ENCODE measurements at places on chromosomes 12 and 14.

DNA sequence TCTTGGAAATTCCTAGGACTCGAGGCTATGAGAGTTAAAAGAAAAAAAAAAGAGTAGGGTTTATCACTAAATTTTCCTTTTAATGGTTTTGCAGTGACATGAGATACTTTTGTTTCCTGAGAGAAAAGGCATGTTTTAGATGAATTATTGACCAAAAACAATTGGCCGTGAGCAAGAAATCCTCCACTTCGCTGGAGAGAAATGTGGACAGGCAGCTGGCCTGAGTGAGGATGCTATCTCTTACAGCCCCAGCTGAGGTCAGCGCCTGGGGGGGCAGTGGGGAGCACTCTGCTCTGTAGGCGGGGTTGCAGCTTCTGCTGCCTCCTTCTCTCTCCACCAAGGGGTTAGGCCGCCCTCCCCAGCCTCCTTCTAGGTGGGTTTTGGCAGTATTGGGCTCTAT lies 54.7 kb downstream of the PRIMA1 start:
- H3K27ac ChIP-seq: no peak overlapping the region
- DNase-seq: no peak
- H3K27me3 ChIP-seq: peaks cover 5% of the 10 kb centered on the region
- H3K36me3 ChIP-seq: no peaks in the 10 kb centered on the region

DNA sequence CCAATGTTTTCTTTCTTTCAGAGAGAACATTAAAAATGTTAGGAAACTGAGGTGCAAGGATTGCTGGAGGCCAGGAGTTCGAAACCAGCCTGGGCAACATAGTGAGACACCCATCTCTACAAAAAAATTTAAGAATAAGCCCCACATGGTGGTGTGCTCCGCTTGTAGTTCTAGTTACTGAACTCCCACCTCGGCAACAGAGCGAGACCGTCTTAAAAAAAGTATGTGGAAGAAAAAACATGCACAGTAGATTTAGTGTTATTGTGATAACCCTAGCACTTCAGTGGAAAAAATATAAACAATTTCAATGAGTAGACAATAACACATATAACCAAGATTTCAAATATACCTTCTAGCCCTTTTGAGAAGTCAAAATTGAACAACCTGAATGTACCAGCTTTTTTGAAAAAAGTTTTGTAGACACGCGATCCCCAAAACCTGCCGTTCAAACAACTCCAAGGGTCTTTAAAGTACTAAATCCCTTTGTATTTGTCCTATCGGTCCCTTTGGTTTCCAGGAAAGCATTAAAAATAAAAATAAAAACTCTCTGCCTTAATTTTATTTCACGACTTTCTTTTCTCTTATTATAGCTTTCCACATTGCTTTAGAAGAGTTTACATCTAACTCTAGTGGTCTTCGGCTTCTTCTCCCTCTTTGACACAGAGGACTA lies 1.0 kb upstream of the ANO6 start:
- peak overlapping the region; percentile 89 for H3K4me3 ChIP-seq
- DNase-seq: peak; percentile 33
- H3K36me3 ChIP-seq: no peaks in the 10 kb centered on the region

DNA sequence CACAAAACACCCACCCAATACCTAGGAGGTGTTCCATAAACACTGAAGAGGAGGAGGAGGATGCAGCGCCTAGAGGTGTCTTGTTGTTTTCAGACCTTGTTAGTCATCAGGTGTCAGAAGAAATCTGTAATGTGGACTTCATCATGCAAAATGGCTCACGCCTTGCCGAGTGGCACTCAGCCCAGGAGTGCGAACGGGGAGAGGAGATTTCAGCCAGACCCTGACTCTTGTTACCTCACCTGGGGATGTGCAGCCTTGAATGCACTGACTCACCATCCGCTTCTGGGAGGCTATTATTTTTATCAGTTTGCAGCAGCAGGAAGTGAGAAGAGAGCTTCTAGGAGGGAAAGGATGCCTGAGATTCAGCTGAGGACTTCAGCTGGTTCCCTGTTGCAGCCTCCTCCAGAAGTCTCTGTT lies 48.2 kb upstream of the PLXNC1 start:
- peaks cover 30% of the 10 kb centered on the region for H3K4me1 ChIP-seq
- peak overlapping the region; percentile 76 for H3K4me3 ChIP-seq
- peaks cover 5% of the 10 kb centered on the region for H3K27me3 ChIP-seq
- peak; percentile 75 for DNase-seq
- no peaks in the 10 kb centered on the region for H3K36me3 ChIP-seq

DNA sequence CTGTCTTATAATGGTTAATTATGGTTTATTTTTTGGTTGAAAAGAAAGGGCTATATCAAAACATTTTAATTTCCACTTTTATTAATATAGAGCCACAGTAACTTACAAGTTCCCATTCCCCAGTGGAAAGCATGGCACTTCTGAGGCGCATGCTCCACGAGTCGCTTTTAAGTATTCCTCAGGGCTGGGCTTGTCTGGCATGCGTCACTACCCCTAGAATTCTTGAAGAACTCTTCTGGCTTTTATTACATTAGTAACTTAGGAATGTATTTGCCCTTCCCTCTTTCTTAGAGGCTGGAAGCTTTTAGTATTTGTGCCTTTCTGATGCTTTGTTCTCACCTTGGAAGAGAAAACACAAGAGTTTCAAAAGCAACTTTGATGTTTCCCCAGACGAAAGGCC lies 81.1 kb downstream of the ESR2 start:
- no peaks in the 10 kb centered on the region for H3K4me1 ChIP-seq
- no peak overlapping the region for H3K27ac ChIP-seq
- no peaks in the 10 kb centered on the region for H3K27me3 ChIP-seq
- no peak overlapping the region for H3K4me3 ChIP-seq

GRCh38 chr14:21081521-21082142 lies 11.5 kb downstream of the ARHGEF40 start:
- no peak overlapping the region for H3K4me3 ChIP-seq
- peaks cover 6% of the 10 kb centered on the region for H3K4me1 ChIP-seq
- H3K36me3 ChIP-seq: no peaks in the 10 kb centered on the region
- no peak for DNase-seq
- no peak overlapping the region for H3K27ac ChIP-seq

DNA sequence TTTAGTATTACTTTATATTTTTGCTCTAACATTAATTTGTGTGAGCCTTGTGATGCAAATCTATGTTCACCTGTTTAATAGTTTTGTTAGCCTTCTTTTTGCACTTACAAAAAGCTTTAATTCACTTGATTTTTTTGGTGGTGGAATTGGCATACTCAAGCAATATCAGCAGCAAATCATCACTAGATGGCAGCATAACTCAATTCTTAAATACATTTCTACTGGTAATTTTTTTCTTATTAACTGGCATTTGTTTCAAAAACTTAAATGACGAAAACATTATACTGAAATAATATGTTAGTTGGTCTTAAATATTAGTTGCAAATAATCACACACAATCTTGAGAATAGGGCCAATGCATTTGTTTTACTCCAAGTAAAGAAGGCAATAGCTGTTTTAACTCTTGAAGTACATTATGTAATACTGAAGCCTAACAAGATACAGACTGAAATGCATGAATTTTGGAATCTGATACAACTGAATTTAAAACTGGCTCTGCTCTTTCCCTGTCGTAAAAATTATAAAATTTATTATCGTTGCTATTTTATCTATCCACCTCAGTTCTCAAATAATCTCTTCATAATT lies 151.5 kb downstream of the ATXN7L3B start:
- DNase-seq: no peak
- no peaks in the 10 kb centered on the region for H3K36me3 ChIP-seq
- H3K4me1 ChIP-seq: no peaks in the 10 kb centered on the region
- H3K27ac ChIP-seq: no peak overlapping the region

DNA sequence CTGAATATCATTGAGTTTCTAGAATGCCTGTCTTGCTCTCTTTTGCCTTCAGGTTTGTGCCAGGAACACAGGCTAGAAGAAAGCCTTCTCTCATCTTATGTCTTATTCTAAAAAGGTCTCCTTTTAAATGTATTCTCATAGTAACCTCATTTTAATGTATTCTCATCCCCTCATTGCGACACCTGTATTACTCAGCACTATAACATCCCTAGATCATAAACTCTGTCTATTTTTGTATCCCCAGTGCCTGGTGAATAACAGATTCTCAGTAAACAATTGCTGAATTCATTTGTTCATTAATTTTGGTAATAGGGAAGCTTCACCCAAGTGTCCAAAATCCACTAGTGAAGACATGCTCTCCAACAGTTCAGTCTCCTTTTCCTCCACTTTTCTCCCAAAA lies 8.8 kb upstream of the LRRK2 start:
- no peak for DNase-seq
- H3K27me3 ChIP-seq: no peaks in the 10 kb centered on the region
- no peak overlapping the region for H3K4me3 ChIP-seq
- H3K4me1 ChIP-seq: no peaks in the 10 kb centered on the region

DNA sequence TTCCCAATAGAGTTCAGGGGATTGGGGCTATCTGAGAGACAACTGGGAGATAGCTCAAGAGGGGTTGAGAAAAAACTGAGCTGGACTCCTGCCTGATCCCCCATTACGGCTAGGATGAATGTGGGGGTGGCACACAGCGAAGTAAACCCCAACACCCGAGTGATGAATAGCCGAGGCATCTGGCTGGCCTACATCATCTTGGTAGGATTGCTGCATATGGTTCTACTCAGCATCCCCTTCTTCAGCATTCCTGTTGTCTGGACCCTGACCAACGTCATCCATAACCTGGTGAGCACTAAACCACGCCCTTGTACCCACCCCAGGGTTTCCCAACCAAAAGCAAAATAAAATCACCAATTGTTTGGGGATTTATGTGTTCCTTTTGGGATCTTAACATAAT lies 1.0 kb downstream of the ORMDL2 start:
- H3K36me3 ChIP-seq: peaks cover 42% of the 10 kb centered on the region
- DNase-seq: no peak
- no peaks in the 10 kb centered on the region for H3K27me3 ChIP-seq
- peaks cover 52% of the 10 kb centered on the region for H3K4me1 ChIP-seq

GRCh38 chr14:80658155-80658554 lies 283.4 kb downstream of the CEP128 start:
- peaks cover 7% of the 10 kb centered on the region for H3K36me3 ChIP-seq
- no peak for DNase-seq
- H3K27ac ChIP-seq: no peak overlapping the region
- no peaks in the 10 kb centered on the region for H3K4me1 ChIP-seq

- H3K4me1 ChIP-seq: peaks cover 37% of the 10 kb centered on the region
- H3K4me3 ChIP-seq: no peak overlapping the region
- no peaks in the 10 kb centered on the region for H3K27me3 ChIP-seq
These were observed 58.0 kb downstream of the SYNE3 start for GRCh38 chr14:95458459-95458858.

GRCh38 chr12:102548543-102548942 lies 68.2 kb upstream of the IGF1 start:
- H3K4me1 ChIP-seq: no peaks in the 10 kb centered on the region
- H3K36me3 ChIP-seq: no peaks in the 10 kb centered on the region
- no peak for DNase-seq
- H3K4me3 ChIP-seq: no peak overlapping the region
- H3K27me3 ChIP-seq: peaks cover 2% of the 10 kb centered on the region

DNA sequence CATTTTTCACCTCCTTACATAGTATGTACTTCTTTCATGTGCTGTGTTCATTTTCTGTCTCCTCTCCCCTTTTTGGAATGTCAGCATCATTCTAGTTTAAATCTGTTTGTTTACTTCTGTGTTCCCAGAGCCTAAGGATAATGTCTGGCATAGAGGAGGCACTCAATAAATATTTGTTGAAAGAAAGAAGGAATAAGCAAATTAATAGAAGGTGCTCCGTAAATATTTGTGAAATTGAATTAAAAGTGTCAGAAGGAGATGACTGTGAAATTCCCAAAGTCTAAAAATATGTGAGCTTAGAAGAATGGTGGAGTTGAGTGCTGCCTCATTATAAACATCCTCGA lies 3.3 kb upstream of the CDKN1B start:
- peaks cover 15% of the 10 kb centered on the region for H3K36me3 ChIP-seq
- no peaks in the 10 kb centered on the region for H3K27me3 ChIP-seq
- peaks cover 36% of the 10 kb centered on the region for H3K4me1 ChIP-seq
- no peak for DNase-seq
- peak overlapping the region; percentile 98 for H3K27ac ChIP-seq
- peak overlapping the region; percentile 93 for H3K4me3 ChIP-seq

GRCh38 chr14:89131004-89131750 lies 285.9 kb downstream of the FOXN3 start:
- no peaks in the 10 kb centered on the region for H3K4me1 ChIP-seq
- no peak for DNase-seq
- no peaks in the 10 kb centered on the region for H3K36me3 ChIP-seq
- H3K27me3 ChIP-seq: peaks cover 2% of the 10 kb centered on the region
- no peak overlapping the region for H3K27ac ChIP-seq

GRCh38 chr12:7090222-7090998 lies 1.8 kb downstream of the C1R start:
- H3K27me3 ChIP-seq: no peaks in the 10 kb centered on the region
- no peaks in the 10 kb centered on the region for H3K36me3 ChIP-seq
- peaks cover 6% of the 10 kb centered on the region for H3K4me1 ChIP-seq
- no peak overlapping the region for H3K4me3 ChIP-seq
- DNase-seq: no peak

GRCh38 chr14:88299865-88300530 lies 23.1 kb downstream of the KCNK10 start:
- H3K27me3 ChIP-seq: peaks cover 28% of the 10 kb centered on the region
- no peak overlapping the region for H3K4me3 ChIP-seq
- peaks cover 3% of the 10 kb centered on the region for H3K4me1 ChIP-seq
- DNase-seq: no peak
- no peak overlapping the region for H3K27ac ChIP-seq

DNA sequence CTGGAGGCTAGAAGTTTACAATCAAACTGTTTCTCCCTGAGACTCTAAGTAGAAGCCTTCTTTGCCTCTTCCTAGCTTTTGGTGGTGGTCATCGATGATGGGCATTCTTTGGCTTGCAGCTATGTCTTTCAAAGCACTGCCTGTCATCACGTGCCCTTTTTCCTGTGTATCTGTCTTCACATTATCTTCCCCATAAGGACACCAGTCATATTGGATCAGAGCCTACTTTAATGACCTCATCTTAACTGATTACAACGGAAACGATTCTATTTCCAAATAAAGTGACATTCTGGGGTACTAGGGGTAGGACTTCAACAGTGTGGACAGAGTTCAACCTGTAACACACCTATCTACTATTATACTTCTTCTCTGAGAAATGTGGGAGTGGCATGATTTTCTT lies 31.1 kb upstream of the IFNG-AS1 start:
- H3K36me3 ChIP-seq: no peaks in the 10 kb centered on the region
- H3K27ac ChIP-seq: no peak overlapping the region
- no peaks in the 10 kb centered on the region for H3K4me1 ChIP-seq
- H3K27me3 ChIP-seq: no peaks in the 10 kb centered on the region
- DNase-seq: no peak

- no peak overlapping the region for H3K4me3 ChIP-seq
- H3K27ac ChIP-seq: no peak overlapping the region
- peaks cover 47% of the 10 kb centered on the region for H3K4me1 ChIP-seq
- no peaks in the 10 kb centered on the region for H3K27me3 ChIP-seq
These were observed 230.2 kb downstream of the EPS8 start for GRCh38 chr12:15558915-15559528.

- H3K27me3 ChIP-seq: no peaks in the 10 kb centered on the region
- peak overlapping the region; percentile 70 for H3K27ac ChIP-seq
- peaks cover 17% of the 10 kb centered on the region for H3K4me1 ChIP-seq
- peak; percentile 77 for DNase-seq
- H3K36me3 ChIP-seq: no peaks in the 10 kb centered on the region
These were observed 26.3 kb downstream of the CMA1 start for GRCh38 chr14:24481622-24482324.

GRCh38 chr12:57552306-57552651 lies 2.4 kb downstream of the KIF5A start:
- H3K4me3 ChIP-seq: no peak overlapping the region
- no peak for DNase-seq
- H3K36me3 ChIP-seq: no peaks in the 10 kb centered on the region
- H3K4me1 ChIP-seq: peaks cover 15% of the 10 kb centered on the region
- no peak overlapping the region for H3K27ac ChIP-seq

All from activated CD4-positive, alpha-beta T cell treated with anti-CD3 and anti-CD28 coated beads for 36 hours (primary cell).